ENCODE measurements at places on chromosomes 2 and 18. TPM values are rescaled to one million over a fixed set of nuclear protein-coding genes. Genes with fewer than 3 reads are reported as not detected.

The XPO1 gene
- 122 TPM for total RNA-seq

DNA sequence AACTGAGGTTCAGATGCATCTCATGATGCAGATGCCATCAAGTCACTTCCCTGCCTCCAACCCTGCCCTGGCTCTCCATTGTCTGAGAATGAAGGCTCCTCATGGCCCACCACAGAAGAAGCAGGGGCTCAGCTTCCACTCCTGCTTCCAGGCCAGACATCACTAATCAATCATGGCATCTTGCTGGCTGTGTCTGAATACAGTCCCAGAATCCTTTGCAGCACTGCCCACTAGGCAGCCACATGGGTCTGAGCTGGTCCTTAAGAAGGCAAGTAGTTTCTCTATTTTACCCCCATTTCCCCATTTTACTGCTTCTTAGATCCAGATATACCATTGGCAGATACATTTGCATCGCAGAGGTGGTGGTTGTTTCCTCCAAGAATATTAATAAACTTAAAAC is 7.3 kb downstream of the ASPRV1 start:
- DNase-seq: no peak

- no peak for DNase-seq
These were observed 559.9 kb upstream of the SOX11 start for GRCh38 chr2:5132281-5132680.

DNA sequence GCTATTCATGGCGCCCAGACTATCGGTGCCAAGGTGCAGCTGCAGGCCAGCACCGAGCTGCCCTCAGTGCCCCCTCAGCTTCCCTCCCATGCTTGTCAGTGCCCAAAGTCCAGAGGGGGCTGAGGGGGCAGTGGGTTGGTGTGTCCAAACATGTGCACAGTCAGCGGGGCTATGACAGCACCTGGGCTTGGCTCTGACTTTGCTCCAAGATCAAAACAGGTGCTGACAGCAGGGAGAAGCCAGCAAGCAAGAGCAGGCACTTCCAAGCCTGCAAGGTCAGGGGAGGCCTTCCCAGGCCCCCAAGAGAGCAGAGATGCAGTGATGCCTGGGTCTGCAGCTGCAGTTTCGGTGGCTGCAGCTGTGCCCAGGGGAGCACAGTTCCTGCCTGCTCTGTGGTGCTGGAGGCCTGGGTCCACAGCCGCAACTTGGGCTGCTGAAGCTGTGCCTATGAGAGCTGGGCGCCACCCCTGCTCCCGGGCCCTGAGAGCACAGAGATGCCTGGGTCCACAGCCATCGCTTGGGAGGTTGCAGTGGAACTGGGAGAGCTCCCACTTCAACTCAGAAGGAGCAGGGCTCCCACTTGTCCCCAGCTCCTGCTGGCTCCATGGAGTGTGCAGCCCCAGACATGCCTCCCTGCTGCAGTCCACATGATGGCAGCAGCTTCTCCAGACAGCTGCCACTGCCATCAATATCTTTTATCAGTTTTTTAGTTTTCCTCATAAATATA is 775.3 kb upstream of the POU3F3 start:
- no peak for DNase-seq
